CD4-positive, alpha-beta T cell treated with Interleukin-15 for 1 hour (primary cell): ENCODE measurements at places on chromosomes 6 and 20.

DNA sequence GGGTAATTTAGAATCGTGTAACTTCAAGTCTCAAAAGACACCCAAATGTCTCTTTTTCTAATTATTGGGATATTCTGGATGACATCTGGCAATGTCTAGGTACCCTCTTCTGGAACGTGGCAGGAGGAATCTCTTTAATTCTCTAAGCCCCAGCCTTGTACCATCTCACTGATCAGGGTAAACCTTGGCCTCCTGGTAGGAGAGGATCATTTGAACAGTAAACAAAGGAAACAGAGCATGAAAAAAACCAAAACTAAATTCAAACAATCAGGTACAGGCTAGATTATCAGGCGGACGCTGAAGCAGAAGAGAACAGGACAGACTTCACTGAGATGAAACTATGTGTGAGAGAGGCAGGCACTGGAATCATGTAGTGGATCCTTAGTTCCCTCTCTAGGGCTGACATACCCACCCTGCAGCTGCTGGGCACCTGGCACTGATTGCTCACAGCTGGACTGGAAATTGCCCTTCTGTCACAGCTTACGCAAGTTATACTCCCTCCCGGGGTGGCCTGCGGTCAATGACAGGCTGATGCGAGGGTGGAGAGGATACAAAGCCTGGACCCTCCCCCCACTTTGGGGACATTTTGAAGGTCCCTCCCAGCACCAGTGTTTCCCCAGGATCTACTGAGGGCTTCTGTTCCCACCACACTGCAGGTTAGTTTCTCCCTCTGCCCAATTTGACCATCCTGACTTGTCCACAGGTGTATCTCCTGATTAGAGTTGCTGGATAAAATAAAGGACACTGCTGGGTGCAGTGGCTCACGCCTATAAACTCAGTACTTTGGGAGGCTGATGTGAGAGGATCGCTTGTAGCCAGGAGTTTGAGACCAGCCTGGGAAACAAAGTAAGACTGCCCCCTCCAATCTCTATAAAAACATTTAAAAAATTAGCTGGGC lies 20.6 kb upstream of the ZBTB24 start:
- DNase-seq = no peak

GRCh38 chr20:32370897-32371296 lies 12.8 kb downstream of the ASXL1 start:
- DNase-seq = no peak

DNA sequence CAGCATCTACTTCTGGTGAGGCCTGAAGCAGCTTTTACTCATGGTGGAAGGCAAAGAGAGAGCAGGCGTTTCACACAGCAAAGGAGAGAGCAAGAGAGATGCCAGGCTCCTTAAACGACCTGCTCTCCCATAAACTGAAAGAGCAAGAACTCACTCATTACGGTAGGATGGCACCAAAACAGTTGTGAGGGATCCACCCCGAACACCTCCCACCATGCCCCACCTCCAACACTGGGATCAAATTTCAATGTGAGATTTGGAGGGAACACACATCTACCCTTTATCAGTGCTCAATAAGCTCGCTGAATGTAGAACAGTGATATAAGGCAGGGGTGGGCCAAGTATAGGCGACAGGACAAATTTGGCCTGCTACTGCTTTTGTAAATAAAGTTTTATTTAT lies 244.6 kb downstream of the ESR1 start:
- DNase-seq = no peak

GRCh38 chr6:50831186-50831585 lies 12.5 kb downstream of the TFAP2B start:
- no peak for DNase-seq

DNA sequence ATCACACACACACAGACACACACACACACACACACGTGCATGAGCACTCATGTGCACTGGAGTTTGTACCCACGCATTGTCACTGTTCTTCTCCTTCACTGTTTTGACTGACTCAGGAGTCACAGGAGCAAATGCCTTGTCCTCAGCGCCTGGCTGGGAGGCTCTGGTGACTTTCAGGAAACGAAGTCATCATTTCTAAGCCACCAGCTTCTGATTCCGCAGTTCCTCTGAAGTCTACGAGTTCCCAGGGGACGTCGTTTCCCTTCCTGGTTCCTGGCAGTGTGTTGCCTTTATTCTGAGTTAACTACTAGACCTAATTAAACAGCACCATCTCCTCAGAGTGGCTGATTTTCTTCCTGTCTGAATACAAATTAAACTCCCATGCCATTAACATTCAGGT lies 82.2 kb upstream of the PMEPA1 start:
- DNase-seq = no peak
